ENCODE measurements at places on chromosomes 6 and 20.

GRCh38 chr20:64032706-64033624 lies 3.0 kb upstream of the C20orf204 start:
- no peak for DNase-seq

- DNase-seq: no peak
Observed at GRCh38 chr6:106972500-106972899, 2.0 kb downstream of the CD24 start.

DNA sequence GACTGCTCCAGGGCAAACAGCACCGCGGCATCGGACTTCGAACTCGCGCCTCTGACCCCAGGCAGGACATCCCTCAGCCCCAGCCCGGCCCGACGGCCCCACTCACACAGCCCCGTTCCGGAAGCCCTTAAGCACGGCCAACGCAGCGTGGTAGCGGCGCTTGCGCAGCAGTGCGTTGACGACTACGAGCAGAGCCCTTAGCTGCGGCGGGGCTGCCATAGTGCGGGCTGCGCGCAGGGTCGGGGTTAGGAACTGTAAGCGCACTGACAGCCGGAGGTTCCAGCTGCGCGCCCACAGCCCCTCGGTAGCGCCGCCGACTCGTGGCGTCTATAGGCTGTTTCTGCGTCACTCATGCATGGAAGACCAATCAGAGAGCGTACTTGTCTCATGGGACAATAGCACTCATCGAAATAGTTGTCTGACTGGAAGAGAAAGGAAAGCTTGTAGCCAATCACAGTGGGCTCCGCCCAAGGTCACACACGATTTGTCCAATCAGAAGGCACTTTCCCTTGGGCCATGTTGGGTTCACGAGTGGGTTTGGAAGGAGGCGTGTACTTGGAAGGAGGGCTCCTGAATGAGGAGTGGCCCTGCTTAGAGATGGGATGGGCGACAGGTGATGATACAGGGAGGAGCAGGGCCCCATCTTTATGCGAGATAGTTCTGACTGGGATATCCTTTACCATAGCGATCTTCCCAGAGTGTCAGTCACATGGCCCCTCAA lies at the start of gene PXMP4:
TSS of gene PXMP4 (minus strand) at position 322 of the 721 bp plus-strand sequence. CDS start at position 219, 103 bp downstream.
- DNase-seq: peak; percentile 98

- DNase-seq: no peak
Observed at GRCh38 chr6:148136586-148136985, 206.1 kb upstream of the SASH1 start.

GRCh38 chr20:24818056-24818455 lies 131.0 kb upstream of the CST7 start:
- no peak for DNase-seq
